ENCODE measurements at places on chromosomes 2 and 18.

DNA sequence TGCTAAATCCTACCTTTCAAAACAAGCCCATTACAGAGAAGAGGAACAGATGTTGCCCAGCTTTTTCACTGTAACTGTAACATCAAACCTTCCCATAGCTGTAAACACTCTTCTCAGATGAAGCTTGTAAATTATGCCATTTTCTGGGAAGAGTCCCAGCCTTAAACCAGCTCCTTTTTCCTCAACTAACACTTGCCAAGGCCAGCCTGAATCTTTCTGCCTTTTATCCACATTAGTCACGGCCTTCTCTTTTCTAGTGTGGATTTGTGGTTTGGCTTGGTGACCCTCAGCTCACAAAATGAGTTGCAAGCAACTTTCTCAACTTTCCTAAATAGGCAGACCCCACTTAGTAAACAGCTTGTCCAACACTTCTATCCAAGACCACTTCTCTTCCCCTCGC lies 90.2 kb downstream of the CABLES1 start:
- peak; percentile 58 for DNase-seq

GRCh38 chr2:86213056-86213455 lies 13.8 kb downstream of the MRPL35 start:
- DNase-seq: no peak

- DNase-seq: no peak
Observed at GRCh38 chr2:168207851-168208250, 39.5 kb downstream of the STK39 start.

DNA sequence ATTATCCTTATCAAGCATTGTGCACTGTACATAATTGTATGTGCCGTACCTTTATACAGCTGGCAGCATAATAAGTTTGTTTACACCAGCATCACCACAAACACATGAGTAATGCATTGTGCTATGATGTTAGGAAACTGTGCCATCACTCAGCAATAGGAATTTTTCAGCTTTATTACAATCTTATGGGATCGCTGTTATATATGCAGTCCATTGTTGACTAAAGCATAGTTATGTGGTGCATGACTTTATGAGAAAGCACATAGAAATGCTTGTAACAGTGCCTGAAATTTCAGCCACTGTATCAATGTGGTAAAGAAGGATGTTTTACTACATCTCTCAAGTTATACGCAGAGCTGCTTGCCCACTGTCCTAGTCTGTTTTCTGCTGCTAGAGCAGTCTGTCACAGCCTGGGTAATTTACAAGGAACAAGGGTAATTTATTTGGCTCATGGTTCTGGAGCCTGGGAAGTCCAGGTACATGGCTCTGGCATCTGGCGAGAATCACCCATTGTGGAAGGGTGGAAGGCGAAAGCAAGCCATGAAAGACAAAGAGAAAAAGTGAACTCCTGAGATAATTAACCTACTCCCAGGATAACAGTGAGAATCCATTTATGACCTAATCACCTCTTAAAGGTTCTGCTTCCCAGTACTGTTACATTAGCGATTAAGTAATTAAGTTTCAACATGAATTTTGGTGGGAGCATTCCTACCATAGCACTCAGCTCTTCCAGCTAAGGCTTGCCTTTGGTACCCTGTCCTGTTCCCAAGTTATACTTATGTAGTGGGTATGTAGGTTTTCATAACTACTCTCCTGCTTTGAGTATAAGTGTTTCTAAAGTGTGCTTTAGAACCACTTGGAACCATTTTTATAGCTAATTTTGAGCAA lies 4.6 kb downstream of the MAP3K20 start:
- no peak for DNase-seq

GRCh38 chr2:12716282-12717190 lies at the start of gene TRIB2:
TSS of gene TRIB2 (plus strand) at chr2:12716936. CDS start at chr2:12718308, 1,372 bp downstream.
- DNase-seq: peak; percentile 91

DNA sequence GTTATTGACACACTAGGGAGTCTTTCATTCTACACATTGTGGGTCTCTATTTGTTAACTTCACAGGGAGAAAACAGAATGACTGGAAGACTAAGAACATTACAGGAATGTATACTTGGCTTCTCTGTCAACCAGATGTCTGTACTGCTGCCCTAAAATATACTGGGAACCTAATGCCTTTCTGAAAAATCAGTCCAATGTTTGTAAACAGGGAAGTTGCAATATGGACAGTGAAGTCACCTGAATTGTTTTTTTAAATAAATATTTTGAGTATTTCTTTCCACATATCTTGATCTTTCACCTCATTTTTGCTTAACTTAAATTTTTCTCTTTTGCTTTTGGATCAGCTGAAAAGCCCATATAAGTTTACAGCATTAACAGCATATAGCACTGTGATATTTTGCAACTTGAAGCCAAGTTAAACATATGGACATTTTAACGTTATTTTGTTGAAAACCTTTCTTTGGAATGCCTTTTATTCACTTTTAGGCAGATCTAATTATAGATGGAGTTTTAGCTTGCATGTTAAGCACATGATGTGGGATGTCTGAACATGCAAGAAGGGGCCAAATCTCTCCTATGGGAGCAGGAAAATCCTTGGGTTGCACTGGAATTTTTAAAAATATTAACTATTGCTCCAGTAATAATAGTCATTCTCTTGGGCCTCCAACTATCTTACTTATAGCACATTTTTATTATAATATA lies 137.7 kb upstream of the TWIST2 start:
- DNase-seq: no peak

GRCh38 chr2:101400506-101401325 lies 13.4 kb upstream of the CREG2 start:
- DNase-seq: no peak

DNA sequence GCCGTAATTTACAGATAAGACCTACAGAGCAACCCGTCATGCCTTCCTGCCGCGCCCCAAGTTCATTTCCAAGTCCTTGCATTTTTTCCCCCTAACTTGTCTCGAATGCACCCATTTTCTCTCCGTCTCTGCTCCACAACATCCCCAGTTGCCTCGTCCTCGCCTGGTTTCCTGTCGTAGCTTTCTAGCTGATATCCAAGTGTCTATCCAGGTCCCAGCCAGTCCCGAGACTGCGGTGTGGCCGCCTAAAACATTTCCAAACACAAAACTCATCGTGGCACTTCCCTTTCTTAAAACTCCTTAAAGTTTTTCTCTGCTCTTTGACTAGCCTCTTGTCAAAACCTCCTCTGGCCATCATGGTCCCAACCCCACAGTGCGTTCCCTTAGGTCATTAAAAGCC lies 1.2 kb upstream of the BARD1 start:
- no peak for DNase-seq

GRCh38 chr18:28045176-28045810 lies 131.6 kb downstream of the CDH2 start:
- no peak for DNase-seq

DNA sequence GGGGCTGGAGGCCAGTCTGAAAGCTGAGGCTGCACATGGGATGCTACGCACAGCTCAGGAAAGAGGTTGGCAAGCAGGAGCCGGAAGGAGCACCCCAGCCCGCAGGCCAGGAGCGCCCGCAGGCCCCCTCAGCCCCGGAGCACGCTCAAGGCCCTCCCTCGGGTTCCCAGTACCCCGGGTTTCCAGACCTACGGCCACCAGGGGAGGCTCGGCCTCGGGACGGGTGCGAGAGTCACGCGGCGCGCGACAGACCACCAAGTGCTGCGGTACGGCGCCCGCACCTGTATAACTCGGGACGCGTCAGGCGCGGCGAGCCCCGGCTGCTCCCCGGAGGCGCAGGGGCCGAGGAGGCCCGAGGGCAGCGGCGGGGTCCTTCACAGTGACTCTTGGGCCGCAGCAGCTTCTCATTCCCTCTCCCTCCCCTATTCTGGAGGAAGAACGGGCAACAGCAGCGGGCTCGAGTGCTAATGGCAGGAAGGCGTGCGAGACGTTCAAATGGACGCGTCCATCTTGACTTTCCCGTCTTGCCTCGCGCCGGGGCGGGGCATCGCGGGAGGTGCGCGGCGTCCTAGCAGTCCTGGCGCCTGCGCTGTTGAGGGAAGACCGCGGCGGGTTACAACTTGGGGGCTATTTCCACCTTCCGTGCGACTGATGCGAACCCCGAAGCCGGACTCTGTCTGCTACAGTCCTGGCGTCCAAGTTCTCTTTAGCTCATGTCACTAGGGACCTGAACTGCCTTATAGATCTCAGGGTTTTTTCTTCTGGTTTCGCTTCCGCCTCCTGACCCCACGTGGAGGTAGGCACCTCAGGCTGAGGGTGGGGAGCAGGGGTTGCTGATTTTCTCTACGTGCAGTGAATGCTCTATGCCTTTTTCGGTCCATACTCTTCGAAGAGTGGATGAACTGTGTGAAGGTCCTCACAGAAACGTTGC lies at the start of gene ANAPC1:
Gene ANAPC1, minus strand, starts transcription at position 533 of the 931 bp plus-strand sequence. CDS start 3,368 bp downstream, outside the sequence.
- DNase-seq: peak; percentile 88

DNA sequence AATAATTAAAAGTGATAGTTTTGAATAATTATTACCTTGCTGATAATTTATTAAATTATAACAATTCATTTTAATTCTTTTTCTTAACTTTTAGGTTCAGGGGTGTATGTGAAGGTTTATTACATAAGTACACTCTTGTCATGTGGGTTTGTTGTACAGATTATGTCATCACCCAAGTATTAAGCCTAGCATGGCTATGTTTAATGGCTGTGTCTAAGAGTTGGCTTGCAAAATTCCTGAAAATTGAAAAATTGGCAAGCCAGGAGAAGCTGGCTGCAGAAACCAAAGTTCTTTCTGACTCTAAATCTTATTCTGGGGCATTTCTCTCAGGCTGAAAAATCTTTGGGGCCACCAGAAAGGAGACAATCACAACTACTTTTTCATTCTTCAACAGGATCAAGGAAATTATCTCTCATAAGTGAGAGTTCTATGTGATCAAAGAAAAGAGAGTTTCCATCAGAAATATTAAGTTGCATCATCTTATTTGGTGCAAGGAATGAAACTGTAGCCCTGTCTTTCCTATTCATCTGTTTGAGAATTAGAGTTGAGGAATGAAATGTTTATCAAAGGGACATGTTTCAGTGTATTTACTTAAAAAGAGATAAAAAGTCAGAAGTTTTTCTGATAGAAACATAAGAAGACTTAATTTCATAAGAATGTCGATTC lies 412.1 kb upstream of the CDH2 start:
- DNase-seq: no peak

DNA sequence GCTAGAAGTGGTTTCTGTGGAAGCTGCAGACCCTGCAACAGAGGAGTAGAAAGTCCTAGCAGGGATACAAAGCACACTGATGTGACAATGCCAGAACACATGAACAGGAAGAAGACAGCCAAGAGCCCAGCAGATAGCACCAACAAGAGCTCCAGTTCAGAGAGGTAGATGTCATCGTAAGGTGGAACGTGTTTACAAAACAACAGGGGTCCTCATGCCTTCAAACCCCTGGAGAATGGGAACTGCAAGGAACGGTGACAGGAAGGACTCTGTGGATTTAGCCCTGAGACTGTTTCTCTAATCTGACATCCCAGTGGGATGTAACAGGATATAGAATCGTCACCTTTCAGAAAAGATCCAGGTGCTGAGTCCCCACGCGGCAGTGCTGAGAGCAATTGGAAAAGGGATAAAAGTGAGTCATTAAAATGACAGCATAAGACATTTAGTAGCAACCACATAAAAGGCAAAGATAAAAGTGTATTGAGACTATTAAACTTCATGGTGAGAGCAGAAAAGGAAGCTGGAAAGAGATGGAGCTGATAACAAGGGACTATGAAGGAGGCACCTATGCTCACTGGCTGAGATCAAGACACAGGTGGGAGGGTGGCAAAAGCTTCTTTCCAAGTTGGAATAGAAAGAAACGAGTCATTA lies 195.2 kb downstream of the FBXO15 start:
- no peak for DNase-seq

DNA sequence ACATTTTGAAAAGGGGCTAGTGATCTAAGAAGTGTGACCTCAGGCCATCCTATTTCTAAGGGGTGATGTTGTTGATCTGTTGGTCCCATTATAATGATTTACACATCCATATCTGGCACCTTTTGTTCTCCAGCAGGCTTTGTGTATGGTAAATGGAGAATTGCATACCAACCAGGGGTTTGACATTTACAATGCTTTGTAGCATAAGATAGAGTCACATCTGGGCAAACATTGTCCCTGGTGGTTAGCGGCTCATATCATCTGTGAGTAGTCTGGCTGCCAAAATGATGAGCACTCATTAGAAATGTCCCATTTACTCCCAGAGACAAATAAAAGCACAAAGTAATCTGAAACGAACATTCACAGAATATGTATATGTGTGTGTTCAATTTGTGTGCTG lies 1775.5 kb upstream of the CELF4 start:
- no peak for DNase-seq

DNA sequence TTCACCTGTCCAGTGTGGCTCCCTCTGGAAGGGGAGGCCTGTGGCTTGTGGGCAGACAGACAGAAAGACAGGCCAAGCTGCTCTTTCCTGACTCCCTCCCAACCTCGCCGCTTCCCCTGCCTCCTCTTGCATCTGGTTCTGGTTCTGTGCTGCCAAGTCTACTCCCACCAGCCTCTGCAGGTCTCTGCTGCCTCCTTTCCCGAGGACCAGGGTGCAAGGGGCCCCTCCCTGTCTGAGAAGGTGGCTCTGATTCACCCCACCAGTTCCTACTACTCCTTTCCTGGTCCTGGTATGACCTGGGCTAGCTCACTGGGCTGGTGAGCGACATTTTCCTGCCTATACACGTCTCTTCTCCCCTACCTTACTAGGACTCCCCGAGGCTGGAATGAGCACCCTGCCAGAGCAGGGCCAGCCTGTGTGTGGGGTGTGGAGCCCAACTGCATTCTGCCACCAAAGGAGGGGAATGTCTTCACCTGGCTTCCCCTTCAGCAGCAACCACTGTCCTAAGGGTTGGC lies 238.5 kb downstream of the CELF4 start:
- no peak for DNase-seq

- DNase-seq: no peak
Observed at GRCh38 chr18:77078690-77079070, 53.9 kb downstream of the MBP start.

DNA sequence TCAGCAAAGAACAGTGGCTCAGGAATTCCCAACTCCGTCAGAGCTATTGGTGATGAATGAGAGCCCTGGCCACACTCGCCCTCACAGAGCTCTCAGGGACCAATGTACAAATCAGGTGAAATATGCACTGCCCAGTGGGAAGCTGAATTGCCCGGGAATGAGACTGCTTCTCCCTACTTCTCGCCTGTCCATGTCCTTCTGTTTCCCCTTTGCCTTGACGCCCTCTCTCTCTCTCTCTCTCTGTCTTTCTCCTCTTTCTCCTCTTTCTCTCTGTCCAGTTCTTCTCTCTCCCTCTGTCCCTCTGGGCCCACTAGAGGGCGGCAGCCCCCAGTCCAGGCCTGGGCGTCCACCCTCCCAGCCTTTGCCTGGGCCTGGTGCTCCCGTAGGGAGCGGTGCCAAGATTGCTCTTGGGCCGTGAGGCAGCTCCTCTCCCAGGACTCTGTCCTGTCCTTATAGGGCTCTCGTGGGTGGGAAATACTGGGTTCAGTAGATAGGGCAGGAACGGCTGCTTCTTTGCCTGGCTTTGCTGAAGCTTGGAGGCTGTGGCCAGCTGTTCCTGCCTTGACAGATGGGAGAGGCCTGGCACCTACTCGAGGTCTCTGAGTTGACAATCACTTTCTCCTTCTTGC lies 28.4 kb upstream of the PUM2 start:
- DNase-seq: peak; percentile 94

GRCh38 chr2:121999264-121999663 lies 243.8 kb downstream of the TSN start:
- DNase-seq: no peak

All from ovary (tissue), 10 donors.